Stimulated activated CD4-positive, alpha-beta T cell treated with anti-CD3 and anti-CD28 coated beads, TNF-alpha, amount 100 ng/mL, for 1 hour (primary cell): ENCODE measurements at places on chromosomes 12 and 14.

DNA sequence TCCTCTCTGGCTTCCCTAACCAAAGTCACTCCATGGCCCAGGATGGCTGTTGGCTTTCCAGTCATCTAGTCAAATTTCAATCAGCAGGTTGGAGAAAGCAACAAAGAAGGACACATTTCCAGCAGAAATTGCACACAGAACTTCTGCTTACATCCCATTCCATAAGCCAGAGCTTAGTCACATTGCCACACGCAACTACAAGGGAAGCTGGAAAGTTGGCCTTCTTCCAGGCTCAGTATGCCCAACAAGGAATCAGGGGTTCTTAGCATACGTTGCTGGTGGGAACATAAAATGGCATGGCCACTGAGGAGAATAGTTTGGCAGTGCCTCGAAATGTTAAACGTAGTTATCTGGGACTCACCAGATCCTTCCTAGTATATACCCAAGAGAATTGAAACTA lies 9.3 kb upstream of the APPL2 start:
- DNase-seq: no peak

- no peak for DNase-seq
Measured at GRCh38 chr14:67551940-67552339, 18.9 kb downstream of the PLEKHH1 start.

DNA sequence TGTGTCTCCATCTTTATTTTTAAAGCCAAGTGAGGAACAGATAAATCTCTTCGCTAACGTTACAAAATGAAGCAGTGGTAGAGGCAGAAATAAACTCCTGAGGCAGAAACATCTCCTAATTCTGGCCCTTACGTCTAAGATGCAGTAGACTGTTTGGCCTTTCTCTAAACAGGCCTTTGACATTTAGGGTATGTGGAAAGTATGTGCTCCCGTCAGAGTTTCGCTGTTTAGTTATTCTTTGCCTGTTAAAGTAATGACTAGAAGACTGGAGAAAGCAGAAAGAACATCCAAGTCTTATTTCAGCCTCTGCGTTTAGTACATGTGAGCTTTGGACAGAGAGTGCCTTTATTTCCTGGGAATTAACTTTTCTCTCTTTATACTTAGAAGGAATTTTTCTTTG lies 216.6 kb downstream of the RAD51B start:
- DNase-seq: no peak

DNA sequence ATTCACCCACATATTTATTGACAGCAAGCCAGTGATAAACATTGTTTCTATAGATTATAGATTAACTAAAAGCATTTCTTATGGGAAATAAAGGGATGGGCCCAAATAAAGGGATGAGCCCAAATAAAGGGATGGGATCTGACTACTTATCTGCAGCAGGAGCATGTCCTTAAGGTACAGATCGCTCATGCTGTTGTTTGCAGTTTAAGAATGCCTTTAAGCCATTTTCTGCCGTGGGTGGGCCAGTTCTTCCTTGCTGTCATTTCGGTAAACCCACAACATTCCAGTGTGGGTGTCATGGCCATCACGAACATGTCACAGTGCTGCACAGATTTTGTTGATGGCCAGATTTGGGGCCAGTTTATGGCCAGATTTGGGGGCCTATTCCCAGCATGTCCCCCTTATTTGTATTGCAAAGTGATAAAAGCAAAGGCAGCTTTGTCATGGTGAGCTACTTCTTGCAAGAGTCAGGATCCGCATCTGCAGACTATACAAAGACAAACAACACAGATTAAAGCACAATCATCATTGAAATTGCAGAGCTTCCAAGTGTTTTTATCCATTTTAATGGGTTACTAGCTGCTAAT lies 700.7 kb downstream of the LRFN5 start:
- DNase-seq: no peak

GRCh38 chr14:105702275-105702817 lies 176.0 kb downstream of the TMEM121 start:
- DNase-seq: no peak

DNA sequence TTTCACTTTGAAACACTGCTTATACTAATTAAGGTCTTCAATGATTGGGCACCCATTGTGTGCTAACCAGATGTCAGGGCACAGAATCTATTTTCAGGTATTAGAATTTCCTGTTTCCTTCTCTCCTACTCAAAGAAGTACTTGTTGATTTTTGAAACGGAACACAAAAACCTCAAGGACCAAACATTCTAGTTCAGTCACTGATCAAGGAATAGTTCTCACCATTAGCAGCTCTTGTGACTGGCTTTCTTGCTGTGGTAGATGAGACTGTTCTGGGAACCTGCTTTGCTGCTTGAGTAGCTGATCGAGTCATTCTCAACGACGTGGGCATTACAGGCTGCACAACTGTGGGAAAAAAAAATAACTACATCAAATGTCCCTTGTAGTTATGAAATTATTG lies 11.0 kb downstream of the DLGAP5 start:
- no peak for DNase-seq

GRCh38 chr12:90947869-90948268 lies 7.1 kb downstream of the CCER1 start:
- DNase-seq: no peak

GRCh38 chr12:11794751-11795150 lies 145.3 kb downstream of the ETV6 start:
- DNase-seq: no peak

- no peak for DNase-seq
Measured at GRCh38 chr14:61468063-61468825, 146.9 kb downstream of the PRKCH start.
